ENCODE measurements at places on chromosomes 2 and 18.

- no peak for DNase-seq
Measured at GRCh38 chr2:230203110-230203676, 16.6 kb downstream of the SP110 start.

DNA sequence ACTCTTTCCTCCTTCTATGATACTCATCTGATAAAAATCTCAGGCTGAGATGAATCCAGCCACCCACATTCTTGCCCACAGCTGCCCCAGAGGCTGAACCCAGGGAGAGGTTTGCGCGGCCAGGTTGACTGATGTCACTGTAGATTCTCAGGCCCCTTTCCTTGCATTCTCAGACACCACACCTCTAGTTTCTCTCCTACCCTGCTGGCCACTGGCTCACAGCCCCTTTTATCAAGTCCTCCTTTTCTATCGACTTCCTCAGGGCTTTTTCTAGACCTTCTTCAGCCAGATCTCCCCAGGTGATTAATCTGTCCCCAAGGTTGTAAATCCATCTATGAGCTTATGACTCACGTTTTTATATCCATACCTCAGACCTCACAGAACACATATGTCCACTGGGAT lies 99.8 kb downstream of the TACR1 start:
- no peak for DNase-seq

GRCh38 chr18:58780045-58780444 lies 84.6 kb upstream of the ZNF532 start:
- DNase-seq = no peak

DNA sequence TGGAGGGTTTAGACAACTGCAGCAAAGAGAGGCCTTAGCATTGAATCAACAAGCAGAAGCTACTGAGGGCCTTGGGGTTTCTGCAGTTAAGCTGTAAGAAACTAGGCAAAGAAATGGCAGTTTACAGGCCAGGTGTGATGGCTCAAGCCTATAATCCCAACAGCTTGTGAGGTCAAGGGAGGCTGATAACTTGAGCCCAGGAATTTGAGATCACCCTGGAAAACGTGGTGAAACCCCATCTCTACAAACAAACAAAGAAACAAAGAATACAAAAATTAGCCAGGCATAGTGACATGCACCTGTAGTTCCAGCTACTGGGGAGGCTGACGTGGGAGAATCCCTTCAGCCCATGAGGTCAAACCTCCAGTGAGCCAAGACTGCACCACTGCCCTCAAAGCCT lies 421.6 kb upstream of the CHST9 start:
- no peak for DNase-seq

- DNase-seq = peak; percentile 56
Measured at GRCh38 chr18:12238826-12239225, 15.3 kb upstream of the CIDEA start.

DNA sequence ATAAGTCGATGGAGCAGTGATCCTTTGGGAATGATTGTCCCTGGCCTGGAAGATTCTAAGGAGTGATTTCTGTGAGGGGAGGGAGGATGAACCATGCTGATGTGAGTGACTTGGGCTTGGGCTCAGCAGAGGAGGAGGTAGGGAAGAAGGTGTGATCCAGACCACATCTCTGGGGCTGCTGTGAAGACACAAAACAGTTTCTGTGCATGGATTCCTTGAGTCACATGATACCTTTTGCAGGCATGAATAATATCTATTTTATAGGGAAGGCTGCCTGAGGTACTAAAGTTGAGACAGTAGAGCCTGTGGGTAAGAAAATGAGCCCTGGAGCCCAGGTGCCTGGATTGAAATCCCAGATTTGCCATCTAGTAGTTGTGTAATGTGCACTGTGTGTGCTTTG lies 29.8 kb downstream of the SLC1A4 start:
- no peak for DNase-seq

- DNase-seq = no peak
Measured at GRCh38 chr18:39835303-39836030, 2119.6 kb upstream of the PIK3C3 start.

GRCh38 chr2:30511122-30512083 lies 64.4 kb downstream of the LCLAT1 start:
- peak; percentile 70 for DNase-seq

- peak; percentile 84 for DNase-seq
Measured at GRCh38 chr18:67199993-67200617, 316.4 kb downstream of the DSEL start.

DNA sequence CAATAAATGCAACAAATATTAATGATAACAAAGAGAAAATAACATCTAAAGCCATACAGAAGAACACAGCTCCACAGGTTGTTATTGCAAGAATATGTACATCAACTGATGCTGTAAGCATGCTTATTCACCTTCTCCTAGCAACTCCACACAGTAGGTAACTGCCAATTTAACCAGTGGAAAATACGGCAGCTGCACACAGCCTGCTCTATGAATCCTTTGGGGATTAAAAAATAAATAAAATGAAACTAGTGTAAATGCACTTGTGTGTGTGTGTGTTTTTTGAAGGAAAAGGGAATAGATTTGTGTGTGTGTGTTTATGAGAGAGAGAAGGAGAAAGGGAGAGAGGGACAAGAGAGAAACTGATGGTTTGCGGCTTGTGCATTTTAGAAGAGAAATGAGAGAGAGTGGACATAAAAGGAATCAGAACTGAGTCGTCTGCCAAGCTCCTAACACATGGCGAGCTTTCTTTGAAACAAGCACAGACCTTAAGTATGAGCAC lies 96.2 kb upstream of the PDE1A start:
- DNase-seq = peak; percentile 9

All from cardiac fibroblast (primary cell).